ENCODE measurements at places on chromosomes 5 and 9.

GRCh38 chr9:29297592-29297991 lies 1724.3 kb upstream of the C9orf72 start:
- DNase-seq = no peak

DNA sequence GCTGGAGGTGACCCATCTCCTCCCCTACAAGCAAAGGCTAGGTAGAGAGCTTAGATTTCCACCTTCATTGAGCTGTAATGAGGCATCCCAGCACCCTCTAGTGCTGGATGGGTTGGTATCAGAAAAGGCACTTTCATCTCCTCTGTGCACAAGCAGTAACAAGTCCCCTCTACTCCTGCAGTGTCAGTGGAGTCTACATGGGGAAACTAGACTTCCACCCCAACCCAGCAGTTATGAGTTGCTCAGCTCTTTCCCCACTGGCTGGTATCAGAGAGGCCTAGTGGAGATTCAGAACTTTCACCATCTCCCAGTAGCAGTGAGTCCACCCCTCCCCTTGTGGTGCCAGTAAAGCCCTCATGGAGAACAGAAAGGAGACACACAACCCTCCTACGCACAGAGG lies 17.9 kb downstream of the FCN1 start:
- DNase-seq = no peak

DNA sequence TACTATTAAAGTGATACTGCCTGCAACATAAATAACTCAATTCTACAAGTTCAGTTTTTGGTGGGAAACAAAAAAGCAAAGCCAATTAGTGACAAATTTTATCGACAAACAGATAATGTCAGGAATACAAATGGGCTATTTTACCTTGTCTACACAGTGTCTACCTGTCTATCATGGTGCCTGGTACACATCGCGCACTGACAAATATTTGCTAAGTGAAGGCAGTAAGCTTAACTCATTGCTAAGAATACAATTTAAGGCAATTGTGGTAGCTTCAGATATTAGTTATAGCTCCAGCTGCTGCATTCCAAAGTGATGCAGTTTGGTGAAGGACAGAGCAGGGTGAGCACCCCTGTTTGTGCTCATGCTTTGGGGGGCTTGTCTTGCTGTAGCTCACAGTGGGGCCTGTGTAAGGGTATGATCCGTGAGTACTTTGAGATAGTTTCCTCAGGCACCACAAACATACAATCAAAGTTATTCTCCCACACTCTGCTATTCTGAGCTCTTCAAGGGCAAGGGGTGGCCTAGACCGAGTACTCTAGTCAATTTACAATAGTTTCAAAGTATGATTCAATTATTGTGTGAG lies 24.7 kb downstream of the ELL2 start:
- DNase-seq = no peak

- DNase-seq = no peak
Measured at GRCh38 chr5:131671994-131672655, 37.1 kb upstream of the RAPGEF6 start.

- DNase-seq = no peak
Measured at GRCh38 chr5:139838381-139839197, 43.0 kb downstream of the PSD2 start.

All from NAMALWA (cell line).